ENCODE measurements at places on chromosomes 1 and 21.

- no peak for DNase-seq
These were observed 119.1 kb downstream of the USP25 start for GRCh38 chr21:15848634-15849560.

GRCh38 chr1:43048601-43049011 is 89.9 kb upstream of the SLC2A1 start:
- DNase-seq, result no peak

- DNase-seq, result no peak
These were observed 29.9 kb downstream of the KRTAP19-8 start for GRCh38 chr21:31008355-31008754.

- no peak for DNase-seq
These were observed 2.6 kb upstream of the FCRL6 start for GRCh38 chr1:159799446-159799985.

DNA sequence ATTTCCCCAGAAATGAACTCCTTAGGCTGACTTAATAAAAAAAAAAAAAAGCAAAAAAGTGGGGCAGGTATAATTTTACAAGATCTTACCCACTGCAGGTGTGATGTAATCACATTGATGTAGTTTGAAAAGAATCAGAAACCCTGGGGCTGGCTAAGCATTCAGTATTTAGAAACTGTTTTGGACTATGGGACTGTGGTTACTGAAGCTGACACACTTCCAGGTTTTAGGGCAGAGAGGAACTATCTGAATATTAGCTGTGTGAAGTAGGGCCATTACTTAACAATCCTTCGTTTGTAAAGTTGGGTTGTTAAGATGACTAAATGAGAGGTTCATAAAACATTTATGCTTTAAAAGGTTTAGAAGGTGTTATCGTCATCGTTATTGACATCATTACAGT is 165.3 kb downstream of the FASLG start:
- DNase-seq, result no peak

DNA sequence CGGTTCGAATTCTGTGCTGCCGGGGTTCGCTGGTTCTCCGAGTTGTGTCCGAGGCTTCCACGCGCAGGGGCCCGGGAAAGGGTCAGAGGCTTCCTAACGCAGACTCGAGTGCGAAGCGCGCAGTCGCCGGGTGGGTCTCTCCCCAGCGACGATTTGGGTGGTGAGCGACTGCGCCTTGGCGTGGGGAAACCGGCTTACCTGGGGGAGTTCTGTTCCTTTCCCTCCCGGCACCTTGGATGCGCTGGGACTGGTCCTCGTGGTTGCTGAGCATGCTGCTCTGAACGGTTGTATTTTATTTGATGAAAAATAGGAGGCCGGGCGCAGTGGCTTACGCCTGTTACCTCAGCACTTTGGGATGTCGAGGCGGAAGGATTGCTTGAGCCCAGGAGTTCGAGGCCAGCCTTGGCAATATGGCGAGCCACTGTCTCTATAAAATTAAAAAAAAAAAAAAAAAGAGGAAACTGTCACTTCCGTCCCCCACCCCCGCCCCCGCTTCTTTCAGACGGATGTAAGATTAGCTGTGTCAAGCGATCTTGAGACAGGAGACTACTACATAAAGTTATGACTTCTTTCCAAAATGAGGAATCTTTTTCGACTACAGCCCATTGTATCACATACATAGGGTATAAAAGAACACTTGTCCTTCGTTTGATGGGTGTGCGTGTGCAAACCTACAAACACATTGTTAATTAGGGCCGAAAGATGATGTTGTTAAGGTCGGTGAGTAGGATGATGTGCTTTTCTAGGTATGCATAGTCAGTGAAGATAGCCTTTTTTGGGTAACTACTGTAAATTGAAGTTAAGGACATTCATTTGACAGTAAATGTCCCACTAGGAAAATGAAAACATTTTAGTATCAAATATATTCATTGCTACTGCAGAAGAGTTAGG is at the start of gene CCDC18:
Gene CCDC18 (plus strand): TSS at position 2 of the 891 bp plus-strand sequence. CDS start 2,638 bp downstream, outside the sequence.
- DNase-seq, result no peak

- no peak for DNase-seq
These were observed 83.8 kb downstream of the NIBAN1 start for GRCh38 chr1:184890539-184890973.

DNA sequence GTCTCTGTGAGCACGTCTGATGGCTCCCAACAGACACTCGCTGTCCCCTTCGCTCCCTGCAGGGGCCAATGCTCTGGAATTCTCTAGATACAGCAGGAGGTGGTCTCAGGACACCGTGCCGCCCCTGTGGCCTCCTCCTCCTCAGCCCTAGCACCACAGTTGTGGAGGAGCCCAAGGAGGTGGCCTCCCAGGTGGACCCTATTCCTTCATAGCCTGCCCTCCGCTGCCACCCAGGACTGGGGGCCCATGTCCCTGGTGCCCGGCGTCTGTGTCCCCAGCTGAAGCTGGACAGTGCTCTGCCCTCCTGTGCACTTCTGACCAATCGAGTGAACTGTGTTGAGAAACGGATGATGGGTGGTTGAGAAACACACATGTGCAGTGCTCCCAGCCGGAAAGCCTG is 149.8 kb upstream of the ARHGEF16 start:
- DNase-seq, result no peak

GRCh38 chr1:67724928-67725560 is 40.0 kb downstream of the GADD45A start:
- DNase-seq, result no peak

- no peak for DNase-seq
These were observed 116.5 kb downstream of the TBX15 start for GRCh38 chr1:118871582-118872171.

DNA sequence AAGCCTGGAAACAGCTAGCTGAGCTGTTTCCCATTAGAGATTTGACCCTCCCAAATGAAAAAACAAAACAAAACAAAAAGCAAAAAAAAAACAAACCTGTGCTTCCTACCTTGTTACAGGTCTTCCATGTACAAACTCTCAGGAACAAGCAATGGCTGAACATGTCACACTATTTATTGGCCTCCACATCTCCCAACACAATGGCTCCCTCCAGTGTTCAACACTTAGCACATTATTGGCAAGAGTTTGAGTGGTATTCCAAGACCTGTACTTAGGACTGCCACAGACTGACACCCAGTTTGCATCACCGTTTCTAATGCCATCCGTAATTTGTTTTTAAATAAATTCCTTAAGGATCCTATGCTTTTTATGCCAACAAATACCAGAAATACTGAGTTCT is 195.0 kb upstream of the OLFM3 start:
- DNase-seq, result no peak

DNA sequence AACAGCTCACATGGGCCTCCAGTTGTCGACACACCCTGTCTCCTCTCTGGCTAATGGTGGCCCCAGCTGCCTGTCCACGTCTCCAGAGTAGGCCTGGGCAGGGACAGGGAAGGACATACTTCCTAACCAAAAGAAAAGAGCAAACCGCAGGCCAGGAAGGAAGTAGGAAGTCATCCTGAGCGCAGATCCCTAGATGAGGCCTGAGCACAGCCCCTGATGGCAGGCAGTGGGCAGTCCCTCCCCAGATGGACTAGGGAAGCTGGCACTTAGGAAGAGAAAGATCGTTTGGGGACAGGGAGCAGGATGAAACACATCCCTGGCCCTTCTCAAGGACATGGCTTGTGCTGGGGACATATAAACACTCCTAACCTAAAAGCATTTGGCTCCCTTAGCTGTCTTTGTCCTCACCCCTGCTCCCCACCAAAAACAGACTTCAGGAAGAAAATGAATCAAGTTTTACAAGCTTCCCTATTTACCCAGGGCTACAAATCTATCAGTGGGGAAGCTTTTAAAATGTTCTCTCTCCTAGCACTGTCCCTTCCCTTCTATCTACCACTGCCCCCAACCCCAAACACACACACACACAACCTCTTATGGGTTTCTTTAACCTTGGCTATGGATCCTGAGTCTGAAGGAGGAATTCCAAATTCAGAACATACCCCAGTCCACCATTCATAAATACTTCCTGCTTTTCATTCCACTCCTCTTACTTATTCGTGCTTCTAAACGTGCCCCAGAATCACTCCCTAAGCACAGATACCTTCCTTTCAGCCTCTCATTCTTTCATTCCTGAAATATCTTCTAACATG is 21.1 kb downstream of the SSBP3 start:
- no peak for DNase-seq

GRCh38 chr1:28246427-28246832 is 10.5 kb downstream of the ATP5IF1 start:
- no peak for DNase-seq

GRCh38 chr1:164576291-164577271 is 17.6 kb downstream of the PBX1 start:
- no peak for DNase-seq

DNA sequence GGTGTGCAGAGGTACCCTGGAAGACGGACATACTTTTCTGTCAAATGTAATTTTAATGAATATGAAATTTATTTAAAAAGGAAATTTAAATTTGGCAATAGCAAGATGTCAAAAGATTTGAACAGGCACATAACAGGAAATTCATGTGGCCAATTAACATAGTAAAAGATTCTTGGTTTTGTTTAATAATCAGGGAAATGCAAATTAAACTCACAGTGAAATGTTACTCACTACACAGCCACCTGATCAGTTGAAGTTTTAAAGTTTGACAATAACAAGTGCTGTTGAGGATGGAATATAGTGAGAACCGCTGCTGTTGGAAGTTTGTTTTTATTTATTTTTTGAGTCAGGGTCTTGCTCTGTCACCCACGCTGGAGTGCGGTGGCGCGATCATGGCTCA is 63.9 kb downstream of the TEX35 start:
- no peak for DNase-seq

DNA sequence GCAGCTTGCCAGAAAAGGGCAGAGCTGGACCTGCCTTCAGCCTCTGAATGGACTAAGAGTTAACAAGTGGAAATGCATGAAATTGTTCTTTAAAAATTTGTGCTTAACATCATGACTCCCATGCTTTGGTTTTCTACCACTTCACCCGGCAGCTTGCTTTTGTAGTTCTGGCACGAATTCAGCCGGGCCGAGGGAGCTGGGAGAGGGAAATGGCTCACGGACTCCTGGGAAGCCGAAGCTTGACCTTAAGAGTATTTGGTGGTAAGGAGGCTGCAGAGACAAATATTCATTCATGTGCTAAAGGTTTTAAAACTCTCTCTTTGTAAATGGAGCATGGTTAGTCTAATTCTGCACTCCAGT is 17.2 kb upstream of the GFI1 start:
- DNase-seq, result no peak

DNA sequence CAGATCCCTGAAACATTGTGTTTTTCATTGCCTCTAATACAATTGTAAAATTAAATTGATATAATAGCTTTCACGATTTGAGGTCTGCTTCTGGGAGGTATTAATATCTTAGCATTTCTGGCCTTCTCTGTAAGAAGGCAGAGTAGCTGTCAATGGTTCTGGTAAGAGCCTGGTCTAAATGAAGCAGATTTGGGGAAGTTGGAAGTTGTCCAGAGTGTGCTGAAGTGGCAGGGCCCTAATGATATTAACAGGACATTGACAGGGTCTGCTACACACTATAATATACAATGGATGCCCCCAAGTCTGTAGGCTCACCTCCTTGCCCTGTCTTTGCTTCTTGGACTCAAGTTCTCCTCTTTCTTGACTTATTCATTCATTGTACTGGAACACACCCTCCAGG is 99.5 kb downstream of the C4BPA start:
- no peak for DNase-seq

DNA sequence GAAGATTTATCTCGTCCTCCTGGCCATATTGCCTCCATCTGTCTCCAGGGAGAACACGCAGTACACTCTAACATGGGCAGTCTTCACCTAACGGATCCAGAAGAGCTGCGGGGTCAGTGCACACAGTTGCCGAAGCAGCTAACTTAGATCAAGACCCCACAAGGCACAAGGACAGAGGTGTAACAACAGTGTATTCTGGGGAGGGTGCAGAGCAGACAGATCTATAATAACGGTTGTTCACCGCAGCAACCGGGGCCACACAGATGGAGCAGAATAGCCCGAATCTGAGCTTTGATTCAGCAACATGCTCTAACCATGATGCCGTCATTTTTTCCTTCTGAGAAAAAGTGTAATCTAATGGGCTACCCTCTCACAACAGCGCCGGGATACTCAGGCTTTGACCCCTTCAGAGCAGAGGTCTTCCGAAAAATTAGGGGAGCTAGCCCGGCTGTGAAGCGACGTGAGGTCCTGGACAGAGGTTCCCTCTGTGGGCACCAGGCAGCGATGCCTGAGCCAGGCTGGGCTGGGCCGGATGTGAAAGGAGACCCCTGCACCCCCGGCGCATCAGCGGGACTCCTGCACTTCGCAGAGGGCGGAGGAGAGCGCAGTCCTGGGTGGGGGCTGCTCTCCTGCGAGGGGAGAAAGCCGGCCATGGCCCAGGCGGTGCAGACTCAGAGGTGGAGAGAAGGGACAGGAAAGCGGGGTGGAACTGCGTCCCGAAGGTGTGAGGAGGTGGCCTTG is 57.5 kb downstream of the BCL9 start:
- DNase-seq, result peak; percentile 73

DNA sequence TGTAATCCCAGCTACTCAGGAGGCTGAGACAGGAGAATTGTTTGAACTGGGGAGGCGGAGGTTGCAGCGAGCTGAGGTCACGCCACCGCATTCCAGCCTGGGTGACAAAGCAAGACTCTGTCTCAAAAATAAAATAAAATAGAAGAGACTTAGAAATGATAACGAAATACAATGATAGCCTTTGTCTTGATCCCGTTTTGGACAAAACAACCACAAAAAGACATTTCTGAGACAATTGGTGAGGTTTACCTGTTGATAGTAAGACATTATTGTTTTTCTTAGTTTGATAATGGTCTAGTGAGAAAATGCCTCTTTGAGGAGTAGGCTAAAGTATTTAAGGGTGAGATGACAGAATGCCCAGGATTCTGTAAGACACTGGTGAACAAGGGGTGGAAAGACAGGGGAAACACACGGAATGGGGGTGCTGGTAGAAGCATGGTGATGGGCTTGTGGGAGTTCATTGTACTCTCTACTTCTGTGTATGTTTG is 11.9 kb upstream of the SHE start:
- DNase-seq, result no peak

- no peak for DNase-seq
These were observed 6.9 kb upstream of the TAS1R2 start for GRCh38 chr1:18866314-18866713.

- no peak for DNase-seq
These were observed 403.0 kb upstream of the USP24 start for GRCh38 chr1:55618199-55618598.

DNA sequence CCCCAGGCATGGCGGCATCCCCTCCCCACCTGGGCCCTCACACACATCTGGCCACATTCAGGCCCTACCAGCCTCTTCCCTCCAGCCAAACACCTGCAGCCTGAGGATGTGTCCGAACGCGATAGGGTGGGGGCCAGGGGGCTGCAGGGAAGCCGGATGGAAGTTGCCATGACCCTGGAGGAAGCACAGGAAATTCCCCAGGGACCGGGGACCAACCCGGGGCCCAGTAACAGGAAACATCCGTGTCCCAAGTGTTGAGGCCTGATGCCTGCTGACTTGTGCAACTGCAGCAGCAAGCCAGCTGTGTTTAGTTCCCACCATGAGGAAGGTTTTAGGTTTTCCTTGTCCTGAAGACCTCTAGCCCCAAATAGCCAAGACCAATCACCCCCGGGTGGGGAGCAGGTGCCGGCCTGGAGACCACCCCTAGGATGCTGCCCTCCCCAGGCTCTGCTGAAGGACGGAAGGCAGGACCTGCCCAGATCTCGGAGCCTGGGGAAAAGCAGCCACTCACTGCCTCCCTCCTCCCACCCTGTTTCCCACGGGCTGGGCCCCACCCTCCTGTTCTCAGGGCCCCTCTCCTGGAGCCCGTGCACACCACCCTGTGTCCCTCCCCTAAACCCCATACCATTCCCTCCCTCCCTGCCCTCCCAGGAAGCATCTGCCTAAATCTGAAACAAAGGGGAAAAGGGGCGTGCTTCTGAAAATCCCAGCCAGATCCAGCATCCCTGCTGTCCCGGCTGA is 29.8 kb downstream of the MEGF6 start:
- DNase-seq, result no peak
